ENCODE measurements at places on chromosomes 1 and 21.

GRCh38 chr1:84374991-84375696 lies 23.1 kb upstream of the DNASE2B start:
- DNase-seq, result no peak

- DNase-seq, result no peak
Observed at GRCh38 chr1:35497571-35497970, 59.6 kb downstream of the KIAA0319L start.

DNA sequence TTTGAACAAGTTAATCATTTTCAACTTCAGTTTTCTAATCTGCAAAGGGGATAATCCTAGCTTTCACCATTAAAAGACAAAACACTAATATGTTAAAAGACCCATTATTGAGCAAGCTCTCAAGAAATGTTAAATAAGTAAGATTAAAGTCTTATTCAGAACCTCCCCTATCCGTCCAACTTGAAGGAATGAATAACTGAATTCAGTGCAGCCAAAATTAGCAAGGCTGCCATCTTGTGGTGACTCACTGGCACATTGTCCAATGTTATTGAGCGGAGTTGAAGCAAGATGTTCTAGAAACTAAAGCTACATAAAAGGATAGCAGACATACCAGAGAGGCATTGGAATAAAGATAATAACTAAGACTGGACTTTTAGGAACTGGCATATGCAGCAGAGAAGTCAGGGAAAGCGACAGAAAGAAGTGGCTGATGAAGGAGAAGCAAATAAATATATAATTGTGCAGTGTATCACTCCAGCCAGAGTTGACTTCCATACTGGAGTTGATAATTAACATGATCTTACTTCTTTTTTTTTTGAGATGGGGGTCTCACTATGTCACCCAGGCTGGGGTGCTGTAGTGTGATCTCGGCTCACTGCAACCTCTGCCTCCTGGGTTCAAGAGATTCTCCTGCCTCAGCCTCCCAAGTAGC lies 8.2 kb upstream of the CAP1 start:
- DNase-seq, result no peak

- no peak for DNase-seq
Observed at GRCh38 chr1:154445040-154445472, 39.9 kb downstream of the IL6R start.

GRCh38 chr1:20347699-20348098 lies 57.0 kb downstream of the VWA5B1 start:
- DNase-seq, result no peak

- DNase-seq, result no peak
Observed at GRCh38 chr1:232172563-232172962, 457.4 kb downstream of the SIPA1L2 start.

DNA sequence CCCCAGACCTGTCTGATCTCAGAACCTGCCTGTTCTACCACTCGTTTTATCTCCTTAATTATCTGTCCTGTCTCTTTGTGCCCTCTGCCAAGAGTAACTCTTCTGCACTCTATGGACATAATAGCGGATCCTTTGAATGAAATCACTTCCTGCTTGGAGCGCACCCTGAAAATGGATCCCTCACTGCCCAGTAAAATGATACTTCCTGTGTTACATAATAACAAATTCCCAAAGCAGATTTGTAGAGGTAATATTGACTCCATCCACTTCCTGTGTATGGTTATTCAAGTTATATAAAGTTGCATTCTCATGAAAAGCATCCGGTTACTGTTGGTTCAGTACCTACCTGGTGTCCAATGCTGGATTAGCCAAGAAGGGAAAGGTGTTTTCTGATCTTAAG lies 246.0 kb downstream of the TRABD2B start:
- no peak for DNase-seq

DNA sequence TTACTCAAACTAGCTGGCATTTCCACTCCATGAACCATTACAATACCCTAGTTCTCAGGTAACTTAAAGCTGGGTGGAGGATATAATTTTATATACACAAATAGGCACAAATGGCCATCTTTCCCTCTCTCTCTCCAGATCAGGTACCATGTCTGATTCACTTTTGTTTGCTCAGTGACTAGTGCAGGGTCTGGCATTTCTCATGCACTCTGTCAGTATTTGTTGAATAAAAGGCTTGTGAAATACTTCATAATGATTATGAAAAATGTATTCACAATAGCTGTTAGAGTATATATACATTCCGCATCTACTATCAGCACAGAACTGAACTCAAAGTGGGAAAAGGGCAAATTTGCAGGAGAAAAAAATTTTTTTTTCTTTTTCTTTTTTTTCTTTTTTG lies 510.2 kb upstream of the USP24 start:
- no peak for DNase-seq

DNA sequence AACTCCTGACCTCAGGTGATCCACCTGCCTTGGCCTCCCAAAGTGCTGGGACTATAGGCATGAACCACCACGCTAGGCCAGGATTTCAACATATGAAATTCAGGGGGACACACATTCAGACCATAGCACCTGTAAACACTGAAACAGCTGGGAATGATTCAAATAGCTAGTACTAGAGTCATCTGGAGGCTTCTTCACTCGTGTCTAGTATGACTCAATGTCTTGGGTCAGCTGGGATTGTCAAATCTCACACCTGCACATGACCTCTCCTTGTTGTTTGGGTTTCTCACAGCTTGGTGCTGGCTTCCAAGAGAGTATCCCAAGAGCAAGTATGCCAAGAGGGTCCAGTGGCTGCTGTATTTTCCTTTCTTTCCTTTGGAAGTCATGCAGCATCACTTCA lies 75.1 kb downstream of the PGM1 start:
- DNase-seq, result no peak

DNA sequence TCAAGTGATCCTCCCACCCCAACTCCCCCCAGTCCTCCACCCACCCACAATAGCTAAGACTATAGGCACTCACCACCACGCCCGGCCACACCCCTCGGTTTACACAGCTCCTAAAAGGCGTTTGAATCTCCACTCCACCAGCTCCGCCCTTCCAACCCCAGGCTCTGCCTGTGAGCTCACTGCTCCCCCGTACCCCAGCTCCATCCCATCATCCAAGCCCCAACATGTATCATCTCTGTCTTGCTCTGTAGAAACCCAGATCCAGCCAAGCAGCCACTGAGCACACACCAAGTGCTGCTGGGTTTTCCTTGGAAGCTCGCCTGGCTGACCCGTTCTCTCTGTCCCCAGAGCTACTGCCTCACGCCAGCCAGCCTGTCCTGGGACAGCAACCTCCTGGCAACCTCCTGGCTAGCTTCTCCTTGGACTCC lies 12.0 kb upstream of the S100A2 start:
- DNase-seq, result no peak

- no peak for DNase-seq
Observed at GRCh38 chr1:19613171-19613703, 30.9 kb upstream of the NBL1 start.

DNA sequence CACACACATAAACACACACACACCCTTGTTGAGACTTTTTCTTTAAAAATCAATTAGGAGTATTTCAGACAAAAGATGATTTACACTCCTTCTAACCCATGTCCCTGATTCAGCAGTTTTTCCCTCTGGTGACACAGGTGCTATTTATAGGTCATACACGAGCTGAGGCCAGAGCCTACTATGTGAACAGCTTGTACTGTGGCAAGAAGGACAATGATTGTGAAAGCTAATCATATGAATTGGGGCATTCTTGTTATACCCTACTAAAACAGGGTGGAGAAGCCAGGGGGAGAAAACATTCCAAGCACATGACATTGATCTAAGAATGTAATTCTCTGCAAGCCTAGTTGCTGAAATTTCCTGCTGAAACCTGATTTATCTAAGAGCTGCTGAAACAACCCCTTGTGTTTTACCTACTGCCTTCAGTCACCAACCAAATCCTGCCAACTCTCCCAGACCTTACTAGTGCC lies 60.3 kb downstream of the XCL1 start:
- no peak for DNase-seq

- DNase-seq, result no peak
Observed at GRCh38 chr1:220924331-220924970, 45.2 kb downstream of the HLX start.

- no peak for DNase-seq
Observed at GRCh38 chr1:55156093-55156492, 59.1 kb downstream of the USP24 start.

DNA sequence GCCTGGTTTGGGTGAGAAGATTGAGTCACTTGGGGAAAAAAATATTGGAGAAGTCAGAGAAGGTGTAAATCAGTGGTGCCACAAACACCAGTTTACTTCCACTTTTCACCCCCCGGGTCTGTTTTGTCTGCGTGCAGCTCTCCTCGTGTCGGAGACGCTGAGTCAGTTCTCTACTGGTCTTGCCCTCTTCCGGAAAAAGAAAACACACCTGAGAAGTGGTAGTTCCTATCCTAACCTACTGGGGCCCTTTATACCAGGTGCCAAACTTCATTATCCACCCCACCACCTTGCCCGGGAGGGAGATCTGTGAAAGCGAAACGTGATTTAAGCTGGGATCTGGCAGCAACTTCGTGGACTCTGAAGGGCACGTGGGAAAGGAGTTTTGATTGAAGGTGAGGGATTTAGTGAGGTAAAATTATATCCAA lies 855 bp upstream of the IVNS1ABP start:
- peak; percentile 63 for DNase-seq

GRCh38 chr1:14614341-14614740 lies 15.9 kb downstream of the KAZN start:
- DNase-seq, result no peak

GRCh38 chr1:156963621-156964020 lies 43.2 kb downstream of the LRRC71 start:
- no peak for DNase-seq

- no peak for DNase-seq
Observed at GRCh38 chr1:99365141-99365540, 100.8 kb downstream of the PLPPR4 start.

DNA sequence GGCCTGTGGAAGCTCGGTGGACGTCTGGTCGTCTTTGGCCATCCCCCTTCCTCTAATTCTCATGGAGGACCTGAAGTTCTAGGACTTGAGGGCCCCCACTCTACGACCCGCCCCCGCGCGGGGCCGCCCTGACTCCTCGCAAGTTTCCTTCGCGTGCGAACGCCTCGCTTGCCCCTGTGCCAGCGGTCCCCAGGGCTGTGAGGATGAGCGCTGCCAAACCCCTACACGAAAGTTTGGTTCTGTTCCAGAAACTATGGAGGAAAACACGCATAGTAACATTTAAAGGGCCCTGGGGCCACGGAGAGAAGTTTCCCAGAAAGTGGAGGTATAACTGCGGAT lies 304 bp upstream of the GNG12 start:
- no peak for DNase-seq

- no peak for DNase-seq
Observed at GRCh38 chr1:212440419-212440818, 7.7 kb downstream of the NENF start.

- DNase-seq, result no peak
Observed at GRCh38 chr21:44010429-44010828, 1.7 kb upstream of the TRAPPC10 start.

GRCh38 chr1:17891205-17892110 lies 136.3 kb downstream of the ACTL8 start:
- DNase-seq, result no peak

GRCh38 chr1:111690306-111690617 lies 48.9 kb downstream of the INKA2 start:
- no peak for DNase-seq

DNA sequence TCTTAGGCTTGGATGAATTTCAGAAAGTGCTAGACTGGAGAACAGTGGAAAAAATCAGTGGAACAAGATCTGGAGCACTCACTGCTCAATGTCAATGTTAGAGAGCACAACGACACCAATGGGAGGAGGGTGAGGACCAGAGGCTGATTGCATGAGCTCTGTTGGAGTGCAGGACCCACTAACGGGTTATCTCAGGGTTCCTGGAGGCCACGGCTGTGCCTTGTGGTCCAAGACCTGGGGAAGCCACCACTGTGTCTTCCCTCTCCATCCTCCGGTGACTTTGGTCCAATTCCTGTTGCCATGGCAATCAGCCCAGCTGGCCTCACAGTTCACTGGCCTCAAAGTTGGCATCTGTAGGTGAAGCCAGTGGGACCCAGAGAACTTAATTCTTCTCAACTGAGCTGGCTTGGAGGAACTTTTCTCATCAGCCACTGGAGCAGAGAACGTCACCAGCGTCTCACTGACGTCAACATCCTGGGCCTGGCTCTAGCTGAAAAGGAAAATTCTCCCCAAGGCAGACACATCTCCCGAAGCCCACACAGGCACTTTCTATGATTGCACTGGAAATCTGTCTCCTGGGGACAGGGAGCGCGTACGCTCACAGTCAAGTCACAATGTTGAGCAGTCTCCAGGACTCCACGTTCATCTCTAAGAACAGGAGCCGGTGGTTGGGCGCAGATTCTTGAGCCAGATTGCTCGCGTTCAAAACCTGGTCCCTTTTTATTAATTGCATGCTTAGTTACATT lies 21.9 kb upstream of the GPR157 start:
- no peak for DNase-seq

- no peak for DNase-seq
Observed at GRCh38 chr1:163596541-163597258, 274.9 kb downstream of the NUF2 start.

DNA sequence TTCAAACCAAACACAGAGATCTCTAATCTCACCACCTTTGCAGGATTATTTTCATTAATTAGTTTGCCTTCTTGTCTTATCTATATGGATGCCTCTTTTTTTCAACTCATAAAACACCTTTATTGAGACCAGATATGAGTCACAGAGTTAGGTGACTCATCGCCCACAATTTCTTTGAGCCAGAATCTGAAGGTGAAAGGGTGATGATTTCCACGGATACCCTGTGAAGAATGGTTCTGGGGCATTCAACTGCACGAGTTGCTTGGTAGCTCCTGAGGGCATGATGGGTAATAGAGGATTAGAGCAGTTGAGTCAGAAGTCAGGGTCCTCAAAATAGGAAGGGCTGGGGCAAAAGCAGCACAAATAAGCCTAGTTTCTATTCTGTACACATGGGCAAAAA lies 128.2 kb downstream of the TBX19 start:
- peak; percentile 10 for DNase-seq

- DNase-seq, result peak; percentile 39
Observed at GRCh38 chr1:206784471-206784903, 12.2 kb upstream of the IL10 start.

- DNase-seq, result no peak
Observed at GRCh38 chr1:10339036-10339567, 59.8 kb upstream of the PGD start.

DNA sequence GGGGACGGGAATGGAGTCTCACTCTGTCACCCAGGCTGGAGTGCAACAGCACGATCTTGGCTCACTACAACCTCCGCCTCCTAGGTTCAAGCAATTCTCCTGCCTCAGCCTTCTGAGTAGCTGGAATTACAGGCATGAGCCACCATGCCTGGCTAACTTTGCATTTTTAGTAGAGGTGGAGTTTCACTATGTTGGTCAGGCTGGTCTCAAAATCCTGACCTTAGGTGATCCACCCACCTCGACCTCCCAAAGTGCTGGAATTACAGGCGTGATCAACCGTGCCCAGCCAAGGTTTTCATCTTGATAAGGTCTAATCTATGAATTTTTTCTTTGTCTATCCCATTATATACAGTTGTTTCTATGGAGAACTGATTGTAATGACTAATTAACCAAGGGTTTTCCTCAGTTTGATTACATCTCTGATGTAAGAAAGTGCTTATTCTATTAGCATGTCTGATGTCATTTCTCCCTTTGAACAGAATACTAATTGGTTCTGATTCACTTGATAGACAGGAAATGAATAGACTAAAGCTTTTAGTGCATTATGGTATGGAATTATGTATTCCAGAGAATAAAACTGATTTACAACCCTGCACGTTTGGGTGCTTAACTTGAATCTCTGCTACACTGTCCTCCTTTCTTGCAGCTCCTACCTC lies 11.9 kb downstream of the PACC1 start:
- DNase-seq, result no peak

Measured in stimulated activated CD4-positive, alpha-beta T cell treated with anti-CD3 and anti-CD28 coated beads, Interleukin-15, amount 100 ng/mL, for 1 hour (primary cell).